ENCODE measurements at places on chromosomes 5 and 9.

- DNase-seq, result no peak
These were observed 11.8 kb upstream of the BTNL9 start for GRCh38 chr5:181028032-181028819.

- peak; percentile 95 for DNase-seq
These were observed at the start of the genes HARS1 and HARS2 for GRCh38 chr5:140690941-140691924. TSS of gene HARS1 (minus strand) at chr5:140691370. CDS start at chr5:140691304, 66 bp downstream. TSS of gene HARS2 (plus strand) at chr5:140691455. CDS start at chr5:140691649, 194 bp downstream.

DNA sequence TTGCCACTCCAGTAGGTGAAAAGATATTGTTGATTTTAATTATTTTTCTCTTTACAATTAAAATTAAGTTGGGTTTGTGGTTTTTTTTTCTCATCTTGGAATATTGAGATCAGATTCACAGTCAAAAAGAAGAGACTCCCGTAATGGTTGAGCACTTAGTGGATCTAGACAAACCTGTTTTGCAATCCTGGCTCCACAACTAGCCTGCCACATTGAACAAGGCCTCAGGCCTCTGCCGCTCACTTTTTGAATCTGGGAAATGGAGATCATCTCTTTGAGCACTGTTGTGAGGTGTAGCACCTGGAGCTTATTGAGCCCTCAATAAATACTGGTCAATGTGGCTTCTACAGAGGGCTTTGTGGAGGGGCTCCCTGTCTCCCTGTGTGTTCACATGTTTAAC is 37.1 kb upstream of the RARS1 start:
- DNase-seq, result no peak

DNA sequence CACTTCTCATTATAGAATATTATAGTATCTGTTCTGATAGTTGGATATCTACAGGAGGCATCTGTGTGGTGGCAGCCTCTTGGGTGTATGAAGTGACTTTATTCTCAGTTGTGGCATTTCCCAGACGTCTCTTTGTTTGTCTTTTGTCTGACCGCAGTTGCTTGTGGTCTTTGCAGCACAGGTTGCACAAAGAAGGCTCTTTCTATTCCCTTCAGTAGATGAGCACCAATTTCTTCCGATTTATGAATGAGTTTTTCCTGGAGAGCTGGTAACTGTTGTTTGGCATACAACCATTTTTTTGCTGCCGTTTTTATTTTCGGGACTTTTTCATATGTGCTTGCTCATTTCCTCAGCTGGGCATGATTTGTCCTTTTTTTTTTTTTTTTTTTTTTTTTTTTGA is 56.4 kb upstream of the MYO10 start:
- no peak for DNase-seq

GRCh38 chr5:14686517-14686916 is 22.0 kb downstream of the OTULIN start:
- no peak for DNase-seq

DNA sequence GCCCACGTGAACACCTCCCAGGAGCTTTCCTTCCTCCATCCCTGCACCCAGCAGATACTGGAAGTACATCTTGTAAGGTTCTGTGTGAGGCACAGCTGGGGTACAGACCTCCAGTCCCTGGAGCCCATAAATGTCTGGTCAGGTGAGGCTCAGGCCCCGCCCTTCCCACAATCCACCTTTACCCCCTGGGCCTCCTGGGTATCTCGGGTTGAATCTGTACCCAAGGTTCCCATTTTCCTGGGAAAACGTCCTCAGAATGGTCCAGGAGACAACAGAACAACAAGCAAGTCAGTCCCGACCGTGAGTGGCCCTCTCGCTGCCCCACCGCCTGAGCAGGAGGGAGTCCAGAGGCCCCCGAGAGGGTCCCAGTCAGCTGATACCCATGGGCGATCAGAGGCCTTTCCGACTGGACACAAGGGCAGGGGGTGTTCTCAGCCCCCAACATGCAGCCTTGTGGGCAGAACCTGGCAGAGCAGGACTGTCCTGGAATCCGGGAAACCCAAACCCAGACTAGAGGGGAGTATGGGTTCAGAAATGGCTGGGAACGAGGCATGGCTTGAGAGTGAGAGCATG is 4.3 kb downstream of the SPATA31E1 start:
- DNase-seq, result no peak

Data from renal cortical epithelial cell (primary cell).